ENCODE measurements at places on chromosomes 2 and 18.

DNA sequence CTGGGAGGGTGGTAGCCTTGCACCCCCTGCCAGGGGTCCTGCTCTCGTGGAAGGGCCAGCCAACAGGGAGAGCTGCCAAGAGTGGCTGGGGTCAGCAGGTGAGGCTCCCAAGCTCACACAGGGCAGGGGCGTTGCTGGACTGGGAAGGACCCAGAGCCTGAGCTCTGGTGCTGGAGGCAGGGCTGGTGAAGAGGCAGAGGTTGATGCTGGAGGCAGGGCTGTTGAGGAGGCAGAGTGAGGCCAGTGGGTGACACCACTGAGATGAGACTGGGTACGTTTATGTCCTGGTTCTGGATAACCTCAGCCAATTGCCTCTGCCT is 7.0 kb downstream of the ADRA2B start:
- no peak for DNase-seq

GRCh38 chr2:137521653-137522619 is 442.3 kb upstream of the HNMT start:
- DNase-seq, result no peak

DNA sequence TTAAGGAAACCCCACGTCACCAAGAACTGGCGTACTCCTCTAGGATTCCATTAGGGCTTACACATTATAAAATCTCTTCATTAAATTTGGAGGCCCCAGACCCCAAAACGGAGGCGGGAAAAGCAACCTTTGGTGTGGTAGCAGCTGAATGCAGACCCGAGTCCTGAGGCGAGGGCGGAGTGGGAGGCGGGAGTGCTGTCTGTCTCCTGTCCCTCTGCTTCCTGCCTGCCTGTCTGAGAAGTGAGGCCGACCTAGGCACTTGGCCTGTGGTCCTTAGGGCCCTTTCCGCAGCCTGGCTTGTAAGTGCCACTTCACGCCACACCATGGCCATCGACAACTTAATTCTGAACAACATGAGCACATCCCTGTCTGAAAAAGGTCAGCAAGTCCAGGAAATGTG is 102.1 kb downstream of the RTN4 start:
- no peak for DNase-seq

DNA sequence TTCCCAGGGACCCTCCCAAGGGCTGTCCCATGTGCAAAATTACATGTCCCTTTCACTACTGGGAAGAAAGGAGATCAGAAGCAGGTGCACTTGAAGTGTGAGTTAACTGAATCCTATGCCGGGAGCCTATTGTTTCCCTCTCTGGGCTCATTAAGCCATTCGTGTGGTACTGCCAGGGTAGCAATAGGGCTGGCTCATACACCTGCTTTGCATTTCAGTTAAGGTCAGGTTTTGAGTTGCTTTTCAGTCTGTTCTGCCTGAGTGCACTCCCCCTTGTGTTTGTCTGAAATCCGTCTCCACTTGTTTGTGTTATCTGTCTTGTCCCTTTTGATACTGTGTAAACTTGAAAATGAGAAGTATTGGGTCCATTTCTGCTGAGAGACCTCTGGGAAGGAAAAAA is 1232.6 kb upstream of the NRXN1 start:
- no peak for DNase-seq

DNA sequence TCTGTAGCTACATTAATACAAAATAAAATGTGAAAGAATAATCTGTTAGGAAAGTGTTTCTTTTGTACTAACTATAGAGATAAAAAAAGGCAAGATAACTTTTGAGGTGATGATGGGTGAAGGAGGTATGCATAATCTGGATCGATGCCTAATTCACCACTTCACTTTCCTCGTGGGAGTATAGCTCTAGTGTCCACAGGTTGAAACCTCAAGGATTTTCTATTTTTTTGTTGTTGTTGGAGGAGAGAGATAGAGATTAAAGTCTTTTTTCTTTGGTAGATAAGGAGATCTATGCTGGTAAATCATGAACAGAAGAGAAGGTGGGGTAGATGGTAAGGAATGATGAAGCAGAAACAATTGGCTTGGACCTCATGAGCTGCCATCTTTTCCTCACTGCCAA is 635.3 kb upstream of the ZEB2 start:
- DNase-seq, result no peak

GRCh38 chr2:98455494-98455976 is 10.9 kb downstream of the INPP4A start:
- DNase-seq, result peak; percentile 60

- DNase-seq, result no peak
These were observed 341.6 kb upstream of the LRP1B start for GRCh38 chr2:142472382-142472781.

- no peak for DNase-seq
These were observed 419.7 kb upstream of the TNP1 start for GRCh38 chr2:217279556-217279955.

DNA sequence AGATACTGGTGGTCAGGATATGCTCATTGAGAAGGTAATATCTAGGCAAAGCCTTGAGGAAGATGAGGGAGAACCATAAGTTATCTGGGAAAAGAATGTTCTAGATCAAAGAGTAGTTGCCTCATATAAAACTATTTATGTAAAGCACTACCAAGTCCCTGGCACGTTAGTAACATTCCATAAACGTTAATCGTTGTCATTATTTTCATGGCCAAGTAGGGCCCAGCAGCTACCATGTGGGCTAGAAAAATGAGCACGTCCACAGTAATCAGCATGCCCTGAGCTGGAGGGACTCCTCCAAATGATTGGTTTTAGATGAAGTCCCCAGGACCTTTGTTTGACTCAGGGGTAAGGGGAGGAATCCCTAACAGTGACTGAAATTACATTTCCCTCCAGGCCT is 32.7 kb upstream of the AFTPH start:
- DNase-seq, result no peak

- peak; percentile 30 for DNase-seq
These were observed 105.9 kb upstream of the CREB1 start for GRCh38 chr2:207423886-207424285.

DNA sequence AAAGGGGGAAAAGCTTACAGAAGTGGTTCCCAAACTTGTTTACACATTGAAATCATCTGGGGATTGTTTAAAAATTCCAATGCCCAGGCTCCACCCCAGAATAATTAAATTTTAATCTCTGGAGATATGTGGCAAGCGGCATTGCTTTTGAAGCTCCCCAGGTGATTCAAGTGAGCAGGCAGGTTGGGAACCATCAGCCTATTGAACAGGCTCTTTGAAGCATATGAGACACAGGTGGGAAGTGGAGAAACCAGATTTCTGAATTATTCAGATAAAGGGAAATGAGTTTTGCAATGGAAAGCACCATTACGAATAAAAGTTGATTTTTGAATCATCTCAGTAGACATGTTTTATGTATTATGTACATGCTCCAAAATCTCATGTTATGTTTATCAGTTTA is 57.6 kb upstream of the NOSTRIN start:
- DNase-seq, result no peak

GRCh38 chr18:78807668-78808067 is 171.9 kb upstream of the SALL3 start:
- DNase-seq, result no peak

- no peak for DNase-seq
These were observed 337.1 kb upstream of the MAP2 start for GRCh38 chr2:209086761-209087160.

DNA sequence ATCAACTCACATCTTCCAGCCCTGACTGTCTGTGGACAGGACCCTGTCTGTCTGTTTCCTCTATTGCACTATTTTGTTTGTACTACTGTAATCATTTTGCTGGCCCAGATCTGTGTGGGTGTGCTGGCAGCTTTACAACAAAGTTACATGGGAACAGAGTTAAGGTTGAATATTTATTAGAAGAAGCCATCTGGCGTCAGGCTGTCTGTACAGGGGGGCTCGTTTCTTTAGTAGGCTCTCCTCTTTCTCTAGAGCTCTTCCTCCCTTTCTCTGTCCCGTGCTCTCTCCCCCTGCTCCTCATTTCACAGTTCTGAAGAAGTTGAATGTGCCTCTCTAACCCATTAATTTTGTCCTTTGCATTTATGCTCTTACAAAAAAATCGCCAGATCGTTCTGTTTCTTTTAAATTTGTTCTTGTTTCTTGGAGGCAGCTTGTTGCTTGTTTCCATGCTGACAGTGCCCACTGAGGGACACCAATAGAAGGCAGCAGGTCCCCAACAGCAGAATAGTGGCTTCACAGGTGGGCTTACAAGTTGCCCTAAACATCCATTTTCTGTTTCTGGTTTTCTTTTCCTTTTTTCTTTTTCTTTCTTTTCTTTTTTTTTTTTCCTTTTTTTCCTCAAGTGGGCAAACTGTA is 315.2 kb upstream of the ZEB2 start:
- DNase-seq, result no peak

GRCh38 chr2:169046440-169047151 is 15.5 kb upstream of the ABCB11 start:
- no peak for DNase-seq

- DNase-seq, result no peak
These were observed 9.3 kb upstream of the ARMC9 start for GRCh38 chr2:231189171-231189530.
